Activated CD4-positive, alpha-beta T cell treated with anti-CD3 and anti-CD28 coated beads for 48 hours (primary cell): ENCODE measurements at places on chromosomes 2 and 18.

DNA sequence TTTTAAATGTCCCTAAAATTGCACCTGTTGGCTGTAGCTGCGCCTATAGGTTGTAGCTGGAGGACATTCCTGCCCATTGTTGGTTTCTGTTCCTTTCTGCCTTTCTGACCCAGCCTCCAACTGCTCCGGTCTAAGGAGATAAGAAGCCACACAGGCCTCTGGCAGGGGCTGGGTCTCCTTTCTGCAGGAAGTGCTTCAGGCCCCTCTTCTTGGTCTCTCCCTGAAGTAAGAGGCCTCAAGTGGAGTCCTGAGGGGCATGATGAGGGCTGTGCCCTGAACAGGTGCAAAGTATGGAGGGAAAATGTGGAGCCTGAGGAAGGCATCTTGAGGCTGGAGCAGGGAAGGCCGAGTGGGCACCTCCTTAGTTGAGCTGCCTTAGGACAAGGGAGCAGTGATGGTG lies 10.4 kb upstream of the SFTPB start:
- no peak for DNase-seq

DNA sequence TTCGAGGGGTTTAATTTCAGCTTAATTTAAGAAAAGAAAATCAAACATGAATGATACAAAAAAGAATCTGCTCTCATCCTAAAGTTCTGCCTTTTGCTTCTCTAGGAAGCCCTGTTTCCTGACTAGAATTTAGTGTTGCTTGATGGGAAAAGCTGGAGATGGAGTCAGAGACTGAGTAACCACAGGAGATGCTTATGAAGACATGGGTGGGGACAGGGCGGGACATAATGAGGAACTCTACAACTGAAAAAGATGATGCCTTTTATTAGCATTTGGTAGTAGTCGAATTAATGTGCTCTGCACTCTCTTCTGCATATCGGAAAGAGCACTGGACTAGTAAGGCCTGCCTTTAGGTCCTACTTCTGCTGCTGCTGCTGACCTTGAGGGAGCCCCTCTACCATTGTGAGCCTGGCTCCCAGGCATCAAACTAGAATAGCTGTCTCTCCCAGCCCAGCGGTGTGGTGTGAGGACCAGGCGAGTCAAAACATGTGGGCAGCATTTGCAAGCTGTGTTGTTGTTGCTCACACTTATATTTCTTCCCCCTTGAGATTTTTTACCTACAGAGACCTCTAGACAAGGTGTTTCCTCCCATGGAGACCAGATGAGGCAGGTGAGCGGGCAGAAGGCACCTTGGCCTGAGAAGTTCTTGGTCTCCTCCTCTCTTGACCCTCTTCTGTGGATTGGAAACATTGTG lies 61.5 kb downstream of the INPP4A start:
- DNase-seq = no peak

- peak; percentile 25 for DNase-seq
Observed at GRCh38 chr2:136582628-136583205, 182.6 kb upstream of the THSD7B start.

- DNase-seq = no peak
Observed at GRCh38 chr2:187187519-187187918, 260.5 kb downstream of the CALCRL start.

- peak; percentile 36 for DNase-seq
Observed at GRCh38 chr2:207167099-207167923, 1.6 kb upstream of the KLF7 start.

- DNase-seq = no peak
Observed at GRCh38 chr2:203022751-203023150, 8.1 kb downstream of the NBEAL1 start.

DNA sequence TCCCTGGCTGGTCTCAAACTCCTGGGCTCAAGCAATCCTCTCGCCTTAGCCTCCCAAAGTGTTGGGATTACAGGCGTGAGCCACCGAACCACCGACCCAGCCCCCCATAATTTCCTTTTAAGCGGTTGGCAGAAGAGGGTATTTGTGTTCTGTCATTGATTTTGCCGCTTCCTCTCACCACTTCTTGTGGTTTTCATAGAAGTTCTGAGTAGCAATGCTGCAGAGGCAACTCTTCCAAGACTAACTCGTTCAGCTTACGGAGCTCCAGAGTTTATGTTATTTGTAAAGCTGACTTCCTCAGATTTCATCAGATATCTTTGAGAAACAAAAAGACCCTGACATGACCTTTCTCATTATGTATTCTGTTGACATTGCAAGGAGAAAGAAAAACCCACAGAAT lies 261.4 kb upstream of the KCNJ3 start:
- no peak for DNase-seq

- no peak for DNase-seq
Observed at GRCh38 chr18:58659691-58660090, 11.6 kb upstream of the MALT1 start.

- DNase-seq = no peak
Observed at GRCh38 chr2:21412944-21413443, 289.2 kb downstream of the TDRD15 start.

GRCh38 chr18:9827793-9828505 lies 57.8 kb upstream of the TXNDC2 start:
- peak; percentile 33 for DNase-seq

- DNase-seq = no peak
Observed at GRCh38 chr2:30134582-30134981, 12.2 kb upstream of the YPEL5 start.

GRCh38 chr2:145751155-145751554 lies 1231.2 kb upstream of the ZEB2 start:
- no peak for DNase-seq

DNA sequence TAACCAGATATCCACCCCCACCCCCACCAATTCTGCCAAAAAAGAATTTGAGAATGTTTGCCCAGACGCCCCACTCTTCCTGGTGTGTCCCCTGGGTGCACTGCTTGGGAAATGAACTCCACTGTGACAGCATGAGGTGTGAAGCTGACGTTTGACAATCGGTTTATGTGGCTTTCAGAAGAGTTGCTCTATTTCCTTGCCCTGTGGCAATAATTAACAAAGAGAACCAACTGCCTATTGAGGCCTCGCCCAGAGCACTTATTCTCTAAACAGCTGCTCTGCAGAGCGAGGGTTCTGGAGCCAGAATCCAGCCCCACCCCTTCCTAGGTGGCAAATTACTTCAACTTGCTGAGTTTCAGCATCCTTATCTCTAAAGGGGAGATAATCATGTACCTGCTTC lies 115.8 kb upstream of the SIX3 start:
- DNase-seq = no peak

DNA sequence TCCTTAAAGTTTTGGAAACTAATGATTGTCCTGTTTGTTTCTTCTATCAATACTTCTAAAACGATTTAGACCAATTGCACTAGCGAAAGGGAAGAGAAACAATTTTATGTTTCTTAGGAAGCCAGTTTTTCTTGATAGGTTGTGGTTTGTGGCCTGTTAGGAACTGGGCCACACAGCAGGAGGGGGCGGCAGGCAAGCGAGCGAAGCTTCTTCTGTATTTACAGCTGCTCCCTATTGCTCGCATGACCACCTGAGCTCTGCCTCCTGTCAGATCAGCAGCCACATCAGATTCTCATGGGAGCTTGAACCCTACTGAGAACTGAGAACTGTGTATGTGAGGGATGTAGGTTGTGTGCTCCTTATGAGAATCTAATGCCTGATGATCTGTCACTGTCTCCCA lies 201.5 kb upstream of the PXDN start:
- DNase-seq = no peak

DNA sequence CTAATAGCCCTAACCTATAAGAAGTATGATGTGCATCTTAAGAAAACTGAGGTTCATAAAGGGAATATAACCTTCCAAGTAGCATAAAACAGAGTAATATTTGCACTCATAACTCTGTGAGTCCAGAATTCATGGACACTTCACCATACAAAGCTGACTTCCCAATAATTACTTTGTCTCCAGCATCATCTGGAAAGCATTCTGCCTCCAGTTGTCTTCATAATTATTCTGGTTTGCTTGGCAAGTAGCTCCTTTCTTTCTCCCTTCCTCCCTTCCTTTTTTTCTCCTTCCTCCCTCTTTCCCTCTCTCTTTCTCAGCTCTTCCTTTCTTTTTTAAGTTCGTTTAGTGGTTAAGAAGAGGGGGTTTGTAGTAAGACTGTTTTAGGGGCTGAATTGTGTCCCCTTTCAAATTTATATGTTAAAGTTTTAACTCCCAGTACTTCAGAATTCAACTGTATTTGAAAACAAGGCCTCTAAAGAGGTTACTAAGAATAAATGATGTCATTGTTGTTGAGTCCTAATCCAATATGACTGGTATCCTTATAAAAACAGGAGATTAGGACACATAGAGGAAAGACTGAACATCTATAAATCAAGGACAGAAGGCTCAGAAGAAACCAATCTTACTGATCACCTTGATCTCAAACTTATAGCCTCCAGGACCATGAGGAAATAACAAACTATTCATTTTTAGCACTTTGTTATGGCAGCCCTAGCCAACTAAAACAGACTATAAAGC lies 28.9 kb downstream of the TFPI start:
- no peak for DNase-seq
